ENCODE measurements at places on chromosomes 5 and 9. TPM values are rescaled to one million over a fixed set of nuclear protein-coding genes. Genes with fewer than 3 reads are reported as not detected.

The NUTM2G gene
- not detected for total RNA-seq

The NPR3 gene
- 20.8 TPM for total RNA-seq

The OBP2A gene
- total RNA-seq = not detected

The SLC6A19 gene
- total RNA-seq = 0.01 TPM

The PTGES gene
- total RNA-seq = 139 TPM

The SPINK13 gene
- not detected for total RNA-seq

The GFRA3 gene
- 0.10 TPM for total RNA-seq

The CARTPT gene
- total RNA-seq = not detected

The UNC13B gene
- total RNA-seq = 10.0 TPM

The IFNA14 gene
- total RNA-seq = not detected

The ATP6V0E1 gene
- 443 TPM for total RNA-seq

The NUTM2F gene
- not detected for total RNA-seq

The SREK1IP1 gene
- 7.5 TPM for total RNA-seq

The NTNG2 gene
- total RNA-seq = 1.6 TPM

The INSL4 gene
- total RNA-seq = 17.0 TPM

The SURF2 gene
- total RNA-seq = 60.0 TPM

The CLTB gene
- 111 TPM for total RNA-seq

The MORN5 gene
- total RNA-seq = not detected

The COL15A1 gene
- total RNA-seq = 0.39 TPM

The PPP3R2 gene
- not detected for total RNA-seq

The CCNO gene
- 9.6 TPM for total RNA-seq

The FAM221B gene
- not detected for total RNA-seq

The MARVELD2 gene
- 2.0 TPM for total RNA-seq

The NTRK2 gene
- total RNA-seq = 0.04 TPM

The PITX1 gene
- total RNA-seq = 32.5 TPM

The TNC gene
- 0.68 TPM for total RNA-seq
